ENCODE measurements at places on chromosomes 1 and 21.

- no peak for DNase-seq
These were observed 59.6 kb downstream of the XPR1 start for GRCh38 chr1:180691322-180691913.

- DNase-seq: peak; percentile 96
These were observed 27.5 kb downstream of the ARID1A start for GRCh38 chr1:26723013-26723991.

- peak; percentile 76 for DNase-seq
These were observed 3.0 kb downstream of the RUSC1 start for GRCh38 chr1:155323729-155324036.

- DNase-seq: no peak
These were observed 21.6 kb downstream of the KCND3 start for GRCh38 chr1:111967886-111968285.

DNA sequence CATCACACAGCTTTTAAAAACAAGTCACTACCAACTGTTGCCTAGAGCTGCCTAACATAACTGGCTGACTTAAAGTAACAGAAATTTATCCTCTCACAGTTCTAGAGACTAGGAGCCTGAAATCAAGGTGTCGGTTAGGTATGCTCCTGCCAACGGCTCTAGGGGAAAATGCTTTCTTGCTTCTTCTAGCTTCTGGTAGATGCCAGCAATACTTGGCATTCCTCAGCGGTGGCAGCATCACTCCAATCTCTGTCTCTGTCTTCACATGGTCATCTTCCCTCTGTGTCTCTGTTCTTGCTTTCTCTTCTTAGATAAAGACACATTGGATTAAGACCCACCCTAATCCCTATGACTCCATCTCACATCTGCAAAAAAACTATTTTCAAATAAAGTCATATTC lies 51.5 kb downstream of the DMRTA2 start:
- no peak for DNase-seq

GRCh38 chr21:45825219-45825618 lies 156.4 kb upstream of the COL6A1 start:
- DNase-seq: no peak

Data from HS-5 (cell line).